ENCODE measurements at places on chromosomes 6 and 20.

- DNase-seq: peak; percentile 39
Measured at GRCh38 chr20:13212750-13213149, 8.3 kb upstream of the ISM1 start.

DNA sequence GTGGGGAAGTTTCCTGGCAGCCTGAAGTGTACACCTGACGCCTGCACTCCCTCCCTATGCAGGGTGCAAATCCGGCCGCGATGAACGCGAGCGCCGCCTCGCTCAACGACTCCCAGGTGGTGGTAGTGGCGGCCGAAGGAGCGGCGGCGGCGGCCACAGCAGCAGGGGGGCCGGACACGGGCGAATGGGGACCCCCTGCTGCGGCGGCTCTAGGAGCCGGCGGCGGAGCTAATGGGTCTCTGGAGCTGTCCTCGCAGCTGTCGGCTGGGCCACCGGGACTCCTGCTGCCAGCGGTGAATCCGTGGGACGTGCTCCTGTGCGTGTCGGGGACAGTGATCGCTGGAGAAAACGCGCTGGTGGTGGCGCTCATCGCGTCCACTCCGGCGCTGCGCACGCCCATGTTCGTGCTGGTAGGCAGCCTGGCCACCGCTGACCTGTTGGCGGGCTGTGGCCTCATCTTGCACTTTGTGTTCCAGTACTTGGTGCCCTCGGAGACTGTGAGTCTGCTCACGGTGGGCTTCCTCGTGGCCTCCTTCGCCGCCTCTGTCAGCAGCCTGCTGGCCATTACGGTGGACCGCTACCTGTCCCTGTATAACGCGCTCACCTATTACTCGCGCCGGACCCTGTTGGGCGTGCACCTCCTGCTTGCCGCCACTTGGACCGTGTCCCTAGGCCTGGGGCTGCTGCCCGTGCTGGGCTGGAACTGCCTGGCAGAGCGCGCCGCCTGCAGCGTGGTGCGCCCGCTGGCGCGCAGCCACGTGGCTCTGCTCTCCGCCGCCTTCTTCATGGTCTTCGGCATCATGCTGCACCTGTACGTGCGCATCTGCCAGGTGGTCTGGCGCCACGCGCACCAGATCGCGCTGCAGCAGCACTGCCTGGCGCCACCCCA lies 1.2 kb downstream of the GPR6 start:
- DNase-seq: no peak

- DNase-seq: no peak
Measured at GRCh38 chr6:117558818-117559217, 43.5 kb downstream of the GOPC start.

- DNase-seq: no peak
Measured at GRCh38 chr6:48101290-48101689, 9.7 kb downstream of the PTCHD4 start.

- DNase-seq: no peak
Measured at GRCh38 chr20:34875642-34876405, 588 bp upstream of the ACSS2 start.

DNA sequence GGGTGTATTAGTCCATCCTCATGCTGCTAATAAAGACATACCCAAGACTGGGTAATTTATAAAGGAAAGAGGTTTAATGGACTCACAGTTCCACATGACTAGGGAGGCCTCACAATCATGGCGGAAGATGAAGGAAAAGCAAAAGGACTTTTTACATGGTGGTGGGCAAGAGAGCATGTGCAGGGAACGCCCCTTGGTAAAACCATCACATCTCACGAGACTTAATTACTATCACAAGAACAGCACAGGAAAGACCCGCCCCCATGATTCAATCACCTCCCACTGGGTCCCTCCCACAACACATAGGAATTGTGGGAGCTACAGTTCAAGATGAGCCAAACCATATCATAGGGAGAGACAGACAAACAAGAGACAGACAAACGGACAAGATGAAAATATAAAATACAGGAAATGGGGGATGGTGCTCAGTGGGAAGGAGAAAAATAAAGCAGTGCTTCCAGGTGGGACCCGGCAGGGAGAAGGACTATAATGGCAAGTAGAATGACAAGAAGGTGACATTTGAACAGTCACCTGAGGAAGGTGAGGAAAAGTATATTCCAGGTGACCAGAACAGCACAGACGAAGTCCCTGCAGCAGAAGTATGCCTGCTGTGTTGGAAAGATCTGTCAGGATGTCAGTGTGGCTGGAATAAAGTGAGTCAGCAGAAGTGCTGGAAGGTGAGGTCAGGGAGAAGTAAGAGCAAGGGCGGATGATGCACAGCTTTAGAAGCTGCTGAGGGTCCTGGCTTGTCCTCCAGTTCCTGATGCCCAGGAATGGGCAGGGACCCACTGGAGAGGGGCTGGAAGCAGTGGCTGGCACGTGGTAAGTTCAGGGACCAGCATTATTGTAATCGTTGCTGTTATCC lies 61.1 kb downstream of the SLC2A10 start:
- DNase-seq: no peak

GRCh38 chr6:105739764-105740163 lies 336.9 kb upstream of the PREP start:
- no peak for DNase-seq

GRCh38 chr6:170130201-170130621 lies 160.7 kb downstream of the DLL1 start:
- no peak for DNase-seq

DNA sequence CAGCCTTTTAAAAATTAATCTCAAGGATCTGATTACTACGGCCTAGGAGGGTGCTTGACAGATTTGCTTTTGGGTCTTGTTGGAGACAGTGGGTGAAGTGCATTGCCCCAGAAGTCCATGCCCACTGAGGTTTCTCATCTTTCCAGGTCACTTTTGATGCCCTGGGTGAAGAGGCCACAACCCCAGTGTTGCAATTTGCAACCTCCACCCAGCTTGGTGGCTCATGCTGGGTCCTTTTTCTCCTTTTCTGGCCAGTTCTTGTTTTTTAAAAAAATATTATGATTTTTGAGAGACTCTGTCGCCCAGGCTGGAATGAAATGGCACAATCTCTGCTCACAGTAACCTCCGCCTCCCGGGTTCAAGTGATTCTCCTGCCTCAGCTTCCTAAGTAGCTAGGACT lies 9.4 kb downstream of the STX11 start:
- DNase-seq: no peak

GRCh38 chr20:20410678-20411077 lies 42.8 kb downstream of the INSM1 start:
- DNase-seq: no peak

GRCh38 chr20:41352106-41352505 lies 11.5 kb downstream of the LPIN3 start:
- DNase-seq: no peak

DNA sequence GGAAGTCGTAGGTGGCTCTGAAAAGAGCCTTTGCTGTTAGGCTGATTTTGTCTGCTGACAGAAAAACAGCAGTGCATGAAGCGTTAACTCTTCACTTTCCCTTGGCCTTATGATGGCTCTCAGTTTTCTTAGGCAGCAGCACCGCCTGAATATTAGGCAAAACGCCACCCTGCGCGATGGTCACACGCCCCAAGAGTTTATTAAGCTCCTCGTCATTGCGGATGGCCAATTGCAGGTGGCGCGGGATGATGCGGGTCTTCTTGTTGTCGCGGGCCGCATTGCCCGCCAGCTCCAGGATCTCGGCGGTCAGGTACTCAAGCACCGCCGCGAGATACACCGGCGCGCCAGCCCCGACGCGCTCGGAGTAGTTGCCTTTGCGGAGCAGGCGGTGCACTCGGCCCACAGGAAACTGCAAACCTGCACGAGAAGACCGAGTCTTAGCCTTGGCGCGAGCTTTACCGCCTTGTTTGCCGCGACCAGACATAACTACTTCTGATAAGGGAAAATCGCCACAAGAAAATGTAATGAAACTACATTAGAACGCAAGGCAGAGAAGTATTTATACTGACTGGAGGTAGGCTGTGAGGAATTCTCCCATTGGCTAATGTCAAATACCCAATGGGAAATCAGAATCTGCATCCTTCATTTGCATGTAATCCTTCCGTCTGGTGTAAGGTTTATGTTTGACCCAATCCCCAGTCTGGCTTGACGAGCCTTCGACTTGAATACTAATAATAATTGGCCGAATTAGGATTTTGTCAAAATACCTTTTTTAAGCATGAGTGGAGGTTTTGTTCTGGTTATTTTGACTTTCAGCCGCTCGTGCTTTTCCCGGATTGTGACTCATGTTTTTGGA lies 53.9 kb upstream of the HFE start:
- DNase-seq: peak; percentile 91

DNA sequence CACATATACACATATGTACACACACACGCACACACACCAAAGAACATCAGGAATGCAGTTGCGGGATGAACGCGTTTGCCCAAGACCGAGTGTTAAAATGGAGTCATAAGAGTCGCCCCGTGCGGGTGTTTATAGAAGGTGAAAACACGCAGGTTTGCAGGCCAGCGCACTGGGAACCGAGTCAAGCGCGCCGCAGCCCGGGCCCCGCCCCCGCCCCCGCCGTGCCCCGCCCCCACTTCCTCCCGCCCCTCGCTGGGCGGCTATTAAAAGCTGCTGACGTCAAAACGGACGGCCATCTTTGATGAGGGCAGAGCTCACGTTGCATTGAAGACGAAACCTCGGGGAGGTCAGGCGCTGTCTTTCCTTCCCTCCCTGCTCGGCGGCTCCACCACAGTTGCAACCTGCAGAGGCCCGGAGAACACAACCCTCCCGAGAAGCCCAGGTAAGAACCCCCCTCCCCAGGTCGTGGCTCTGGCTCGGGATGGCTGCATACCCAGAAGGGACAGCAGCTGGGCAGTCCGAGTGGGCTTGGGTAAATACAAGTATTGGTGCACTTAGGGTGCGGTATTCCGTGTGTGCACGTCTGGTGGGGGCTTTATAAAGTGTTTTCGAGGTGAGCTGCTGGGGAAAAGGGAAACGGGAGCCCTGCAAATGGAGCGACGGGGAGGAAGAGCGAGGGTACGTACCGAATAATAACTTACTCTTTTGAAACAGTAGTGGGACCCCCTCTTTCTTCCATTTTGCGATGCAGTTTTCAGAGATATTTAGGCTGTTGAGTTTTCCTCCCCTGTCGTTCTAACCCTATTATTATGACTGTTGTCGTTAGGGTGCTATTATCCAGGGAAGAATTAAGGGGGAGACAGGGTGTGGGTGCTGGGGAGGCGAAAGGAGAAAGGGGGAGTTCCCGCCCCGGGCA lies at the start of gene SNAP25:
Gene SNAP25, plus strand, starts transcription at position 295 of the 916 bp plus-strand sequence. CDS start 56,662 bp downstream, outside the sequence.
- DNase-seq: peak; percentile 44

GRCh38 chr6:36368921-36369865 lies 18.3 kb downstream of the ETV7 start:
- no peak for DNase-seq

DNA sequence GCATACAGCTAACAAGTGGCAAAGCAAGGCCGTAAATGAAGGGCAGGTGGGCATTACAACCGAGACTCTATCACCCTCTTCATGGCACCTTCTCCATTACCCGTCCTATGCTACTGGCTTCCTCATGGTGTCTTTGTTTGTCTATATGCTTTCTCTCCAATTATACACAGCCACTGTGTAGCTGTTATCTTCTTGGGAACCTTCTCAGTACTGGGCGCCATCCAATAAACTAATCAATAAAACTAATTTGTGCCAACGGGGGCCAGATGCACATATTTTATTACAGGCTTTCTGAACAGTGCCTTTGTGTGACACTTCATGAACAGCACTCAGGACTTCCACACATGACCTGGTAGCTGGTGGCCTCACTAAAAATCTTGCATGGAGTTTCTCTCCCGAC lies 149.8 kb upstream of the PCSK2 start:
- DNase-seq: no peak

DNA sequence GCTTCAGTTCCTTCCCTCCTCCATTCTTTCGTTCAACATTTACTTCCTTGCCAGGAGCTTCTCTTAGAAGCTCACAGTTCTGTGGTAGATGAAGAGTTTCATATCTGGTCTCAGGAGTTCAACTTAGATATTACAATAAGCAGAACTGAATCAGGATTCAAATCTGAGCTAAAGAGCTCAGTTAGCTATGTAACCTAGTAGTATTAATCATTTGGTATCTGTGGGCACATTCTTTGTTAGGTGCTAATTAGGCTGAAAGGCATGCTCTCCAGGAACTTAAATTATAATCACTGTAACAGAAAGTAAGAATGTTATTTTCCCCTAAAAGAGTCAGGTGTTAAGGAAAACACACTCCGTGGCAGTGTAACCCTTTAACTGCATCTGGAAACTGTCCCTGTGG lies 8.4 kb downstream of the ZNF76 start:
- no peak for DNase-seq

DNA sequence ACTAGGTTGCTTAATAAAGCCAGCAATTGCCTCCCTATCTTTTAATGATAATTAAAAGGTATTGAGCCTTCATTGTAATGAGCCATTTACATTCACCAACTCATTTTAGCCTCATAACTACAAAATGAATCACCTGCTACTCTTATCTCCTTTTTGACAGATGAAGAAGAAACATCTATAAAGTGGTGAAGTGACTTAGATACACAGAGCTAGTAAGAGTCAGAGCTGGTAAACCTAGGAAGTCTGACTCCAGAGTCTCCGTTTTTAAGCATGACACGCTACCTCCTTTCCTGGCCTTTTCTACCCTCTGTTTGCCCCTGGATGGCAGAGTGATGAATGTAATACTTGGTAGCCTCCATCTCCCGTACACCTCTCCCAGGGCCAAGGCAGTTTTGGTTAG lies 93.5 kb downstream of the SPTLC3 start:
- DNase-seq: no peak

GRCh38 chr20:49877386-49877921 lies 37.9 kb downstream of the SPATA2 start:
- no peak for DNase-seq

- DNase-seq: no peak
Measured at GRCh38 chr6:55388211-55388610, 60.9 kb downstream of the GFRAL start.

GRCh38 chr6:66421570-66421969 lies 714.5 kb upstream of the EYS start:
- no peak for DNase-seq

GRCh38 chr6:168985705-168986104 lies 267.9 kb downstream of the THBS2 start:
- DNase-seq: no peak

Measured in stimulated activated naive CD8-positive, alpha-beta T cell treated with anti-CD3 and anti-CD28 coated beads, Interleukin-15, amount 100 ng/mL, for 72 hours (primary cell).